Temporal lobe (tissue), 4 donors: ENCODE measurements at places on chromosomes 4 and X. TPM values are rescaled to one million over a fixed set of nuclear protein-coding genes. Genes with fewer than 3 reads are reported as not detected.

The CFI gene
- 4.7 TPM for total RNA-seq

The FDCSP gene
- not detected for total RNA-seq

The SYP gene
- 107 TPM for total RNA-seq

The SOD3 gene
- total RNA-seq = under 0.01 TPM

The FRAS1 gene
- total RNA-seq = 11.3 TPM

The CDKL2 gene
- 41.8 TPM for total RNA-seq

The TEX11 gene
- total RNA-seq = under 0.01 TPM

The CYLC1 gene
- total RNA-seq = not detected

The TMEM255A gene
- total RNA-seq = 3.0 TPM

The KLF8 gene
- 19.4 TPM for total RNA-seq

The RASSF6 gene
- under 0.01 TPM for total RNA-seq

The CNGA2 gene
- total RNA-seq = not detected

The FREM3 gene
- under 0.01 TPM for total RNA-seq

The TMEM128 gene
- total RNA-seq = 29.7 TPM

The PWWP3B gene
- total RNA-seq = 0.74 TPM

The SULT1E1 gene
- total RNA-seq = 5.4 TPM

The LEF1 gene
- total RNA-seq = 7.1 TPM

The OTC gene
- total RNA-seq = under 0.01 TPM

The TXLNG gene
- total RNA-seq = 9.1 TPM

The ERCC6L gene
- total RNA-seq = 0.74 TPM

The ZNF141 gene
- 51.4 TPM for total RNA-seq

The TRAM1L1 gene
- total RNA-seq = 22.1 TPM

The MXD4 gene
- total RNA-seq = 17.0 TPM

The MAPK10 gene
- total RNA-seq = 163 TPM

The H2BW2 gene
- not detected for total RNA-seq
